NCI-H187 treated with DMSO at 0.1 percent for 48 hours (cell line): ENCODE measurements at places on chromosomes 1 and 21.

DNA sequence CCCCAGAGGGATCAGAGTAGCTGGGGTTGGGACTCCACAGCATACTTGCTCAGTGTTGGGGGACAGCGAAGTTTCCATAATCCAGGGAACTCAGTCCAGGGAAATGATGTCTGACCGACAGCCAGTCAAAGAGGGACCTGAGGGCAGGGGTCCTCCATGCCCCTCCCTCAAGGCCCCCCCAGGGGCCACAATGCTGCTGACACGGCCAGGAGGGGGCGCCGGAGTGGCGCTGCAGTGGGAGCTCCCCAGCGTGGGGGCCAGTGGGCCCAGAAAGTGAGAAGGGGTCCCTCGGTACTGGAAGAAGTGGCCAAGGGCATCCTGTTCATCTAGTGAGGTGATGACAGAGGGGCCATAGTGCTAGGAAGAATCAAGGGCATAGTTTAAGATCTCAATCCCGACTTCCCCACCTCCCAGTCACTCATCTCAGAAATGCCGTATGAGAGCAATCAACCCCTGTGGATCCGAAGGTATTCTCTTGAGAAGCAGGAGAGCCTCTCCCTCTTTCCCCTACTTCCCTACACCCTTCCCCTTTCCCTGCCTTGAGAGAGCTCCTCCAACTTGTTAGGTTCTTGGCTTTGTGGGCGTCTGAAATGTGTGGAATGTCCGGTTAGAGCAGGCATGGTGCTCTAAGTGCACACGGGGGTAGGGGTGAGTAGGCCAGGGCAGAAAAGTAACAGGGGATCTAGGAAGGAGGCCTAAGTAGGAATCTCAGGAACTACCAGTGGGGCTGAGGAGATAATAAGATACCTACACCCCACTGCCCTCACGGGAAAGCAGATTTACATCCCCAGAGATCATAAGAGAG lies 4.1 kb downstream of the NUDT17 start:
- DNase-seq: no peak

GRCh38 chr1:29505532-29506220 lies 269.4 kb downstream of the PTPRU start:
- no peak for DNase-seq

- DNase-seq: no peak
Measured at GRCh38 chr1:178046591-178047270, 47.2 kb upstream of the RASAL2 start.

DNA sequence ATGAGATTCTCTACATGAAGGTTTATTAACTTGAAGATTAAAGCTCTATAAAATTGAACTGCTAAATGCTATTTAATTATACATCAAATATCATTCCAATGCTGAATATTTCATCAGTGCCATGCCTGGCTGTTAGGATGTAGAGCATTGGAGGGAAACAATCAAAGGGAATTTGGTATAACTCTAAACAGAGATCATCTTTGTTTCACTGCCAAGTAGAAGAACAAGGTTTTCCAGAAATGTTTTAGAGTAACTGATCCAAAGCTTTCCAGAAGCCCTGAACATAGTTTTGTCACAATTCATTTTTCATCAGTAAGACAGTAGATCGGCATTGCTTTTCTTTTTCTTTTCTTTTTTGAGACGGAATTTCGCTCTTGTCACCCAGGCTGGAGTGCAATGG lies 5.9 kb upstream of the DSTYK start:
- no peak for DNase-seq

DNA sequence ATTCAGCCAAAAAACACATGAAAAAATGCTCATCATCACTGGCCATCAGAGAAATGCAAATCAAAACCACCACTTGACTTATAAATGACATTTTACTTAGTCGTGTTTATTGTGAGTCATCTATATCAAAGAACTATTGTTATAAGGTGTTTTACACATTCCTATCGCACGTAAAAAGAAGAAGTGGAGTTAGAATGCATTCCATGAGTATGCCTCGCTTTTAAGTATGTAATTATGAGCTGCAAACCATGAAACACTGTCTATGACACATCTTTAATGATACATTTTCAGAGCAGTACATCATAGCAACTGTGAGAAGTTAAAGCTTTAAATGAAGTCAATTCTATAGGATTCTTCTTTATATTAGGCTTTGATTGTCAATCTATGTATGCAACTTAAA lies 614.3 kb upstream of the ADAMTS5 start:
- no peak for DNase-seq

GRCh38 chr1:3993619-3994375 lies 93.7 kb upstream of the C1orf174 start:
- DNase-seq: no peak
